Kidney epithelial cell (primary cell): ENCODE measurements at places on chromosomes 7 and 10.

GRCh38 chr10:75401569-75402485, at the start of gene ZNF503:
Gene ZNF503, minus strand, starts transcription at chr10:75401764. Its CDS starts 345 bp downstream, at chr10:75401419.
- peak; percentile 83 for DNase-seq

DNA sequence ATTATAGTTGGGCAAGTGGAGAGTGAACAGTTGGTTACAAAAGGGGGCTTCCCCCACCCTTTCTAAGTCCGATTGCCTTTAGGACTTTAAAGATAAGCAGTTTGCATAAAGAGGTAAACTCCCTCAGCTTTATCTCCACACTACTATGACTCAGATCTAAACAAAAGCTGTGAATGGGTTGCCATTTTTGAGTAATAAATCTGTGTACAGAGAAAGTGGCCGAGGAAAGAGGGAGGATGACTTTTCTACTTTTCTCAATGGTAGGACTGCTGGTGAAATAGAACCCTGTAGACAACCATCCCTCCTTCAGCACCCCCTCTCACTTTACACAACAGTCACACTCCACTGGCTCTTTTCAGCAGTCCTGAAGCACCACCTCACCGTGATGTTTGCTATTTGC, 71.2 kb downstream of the DNMBP start:
- no peak for DNase-seq

DNA sequence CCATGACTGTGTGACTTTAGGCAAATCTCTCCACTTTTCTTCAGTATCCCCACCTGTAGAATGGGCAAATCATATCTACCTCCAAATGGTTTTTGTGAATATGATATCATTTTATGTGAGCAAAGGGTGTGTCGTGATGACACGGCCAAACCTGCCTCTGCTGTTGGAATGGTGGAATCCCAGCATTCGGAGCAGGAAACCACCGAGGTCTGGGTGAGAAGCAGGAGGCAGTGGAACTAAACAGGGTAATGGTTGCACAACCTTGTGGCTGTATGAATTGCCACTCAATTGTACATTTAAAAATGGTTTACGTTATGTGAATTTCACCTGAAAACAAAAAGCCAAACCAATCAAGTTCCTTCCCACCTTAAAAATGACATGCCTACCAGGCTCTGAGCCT, 131.4 kb upstream of the ZMIZ1 start:
- DNase-seq, result no peak

DNA sequence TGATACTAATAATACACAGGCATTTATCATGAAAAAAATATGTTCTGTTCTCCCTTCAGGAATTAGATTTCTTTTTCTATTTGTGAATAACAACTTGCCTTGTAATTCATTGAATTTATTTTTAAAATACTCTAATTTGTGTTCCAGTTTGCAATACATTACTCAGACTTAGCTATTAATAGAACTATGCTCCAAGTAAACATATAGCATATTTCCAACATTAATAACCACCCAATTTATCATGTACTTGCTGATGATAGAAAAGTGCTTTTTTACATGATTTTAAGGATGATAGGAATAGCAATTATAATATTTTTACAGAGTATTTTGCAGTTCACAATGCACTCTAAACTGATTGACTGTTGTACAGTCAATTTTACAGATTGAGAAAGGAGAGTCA, 338.8 kb upstream of the SEMA3D start:
- no peak for DNase-seq

GRCh38 chr7:33422825-33423645, 293.7 kb downstream of the BBS9 start:
- DNase-seq, result no peak

GRCh38 chr10:111774486-111774885, 409.1 kb downstream of the GPAM start:
- DNase-seq, result no peak

DNA sequence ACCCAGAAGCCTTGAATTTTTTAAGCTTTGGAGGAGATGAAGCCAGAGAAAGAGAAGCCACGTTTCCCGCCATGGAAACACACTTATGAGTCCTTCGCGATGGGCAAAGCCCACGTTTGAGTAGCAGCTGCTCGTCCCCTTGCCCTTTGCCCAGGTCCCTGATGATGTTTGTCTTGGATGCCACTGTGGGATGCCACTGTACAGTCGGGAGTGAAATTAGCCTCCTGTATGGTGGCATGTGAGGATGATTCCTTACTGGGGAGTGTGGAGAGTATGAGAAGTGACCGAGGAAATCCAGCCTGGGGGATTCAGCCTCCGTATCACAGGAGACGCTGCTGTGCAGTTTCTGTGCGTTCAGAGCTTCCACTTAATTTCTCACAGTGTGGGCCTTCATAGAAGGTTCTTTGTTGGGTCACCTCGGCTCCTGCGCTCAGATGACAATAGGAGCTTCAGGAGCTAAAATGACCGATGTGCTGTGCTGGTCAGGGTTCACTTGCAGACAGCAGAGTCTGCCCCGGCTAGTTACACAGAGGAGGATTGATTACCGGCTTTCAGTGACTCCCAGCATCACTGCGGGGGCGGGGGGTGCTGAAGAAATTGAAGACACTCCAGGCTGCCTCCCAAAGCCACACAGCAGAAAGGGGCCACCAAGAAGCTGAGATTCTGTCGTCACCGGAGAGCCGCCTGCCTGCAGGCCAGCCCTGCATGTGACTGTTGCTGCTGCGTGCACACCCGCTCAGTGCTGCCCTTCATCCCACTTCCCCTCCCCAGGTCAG, 122.1 kb upstream of the SFMBT2 start:
- no peak for DNase-seq

- DNase-seq, result no peak
Observed at GRCh38 chr10:36224431-36224985, 582.4 kb upstream of the FZD8 start.

DNA sequence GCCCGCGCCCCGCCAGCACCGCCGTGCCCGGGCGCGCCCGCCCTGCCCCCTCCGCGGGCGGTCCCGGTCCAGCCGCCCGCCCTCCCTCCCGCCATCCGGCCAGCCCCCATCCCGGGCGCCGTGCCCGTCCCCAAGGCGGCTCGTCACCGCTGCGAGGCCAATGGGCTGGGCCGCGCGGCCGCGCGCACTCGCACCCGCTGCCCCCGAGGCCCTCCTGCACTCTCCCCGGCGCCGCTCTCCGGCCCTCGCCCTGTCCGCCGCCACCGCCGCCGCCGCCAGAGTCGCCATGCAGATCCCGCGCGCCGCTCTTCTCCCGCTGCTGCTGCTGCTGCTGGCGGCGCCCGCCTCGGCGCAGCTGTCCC, at the start of gene HTRA1:
Gene HTRA1, plus strand, starts transcription at position 187 of the 362 bp plus-strand sequence. Its CDS starts 100 bp downstream, at position 287.
- DNase-seq, result no peak

- no peak for DNase-seq
Observed at GRCh38 chr10:68301790-68302502, 29.9 kb upstream of the HNRNPH3 start.

GRCh38 chr10:93903051-93903450, 9.3 kb downstream of the SLC35G1 start:
- no peak for DNase-seq

DNA sequence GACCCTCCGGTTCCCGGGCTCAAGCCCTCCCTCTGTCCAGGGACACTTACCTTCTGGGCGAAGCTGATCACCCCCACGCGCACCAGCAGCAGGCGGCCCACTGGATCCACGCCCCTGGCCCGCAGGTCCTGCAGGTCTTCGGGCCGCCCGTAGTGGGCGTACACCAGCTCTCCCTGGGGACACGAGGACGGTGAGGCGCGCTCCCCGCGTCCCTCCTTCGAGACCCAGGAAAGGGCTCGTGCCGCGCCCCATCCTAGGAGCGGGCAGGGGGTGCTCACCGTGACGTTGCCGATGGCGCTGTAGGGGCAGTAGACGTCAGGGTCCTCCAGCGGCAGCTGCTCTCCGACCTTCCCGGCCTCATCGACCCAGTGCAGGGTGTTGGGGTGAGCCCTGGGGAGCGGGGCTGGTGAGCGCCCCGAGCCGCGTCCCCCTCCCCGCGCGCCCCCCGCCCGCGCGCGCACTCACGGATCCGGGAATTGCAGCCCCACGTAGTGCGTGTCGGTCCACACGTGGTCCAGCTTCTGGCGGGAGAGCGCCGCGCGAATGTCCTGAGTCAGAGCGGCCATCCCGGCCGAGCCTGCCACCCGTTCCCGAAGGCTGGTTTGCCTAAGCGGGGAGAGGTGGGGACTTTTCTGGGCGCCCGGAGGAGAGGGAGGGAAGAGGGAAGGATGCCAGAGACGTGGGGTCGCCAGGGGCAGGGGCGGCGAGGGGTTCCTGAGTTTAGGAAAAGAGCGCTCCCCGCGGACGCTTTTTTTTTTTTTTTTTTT, 8.2 kb downstream of the TFR2 start:
- no peak for DNase-seq

GRCh38 chr10:33950206-33950605, 615.7 kb upstream of the NRP1 start:
- no peak for DNase-seq

GRCh38 chr7:102842284-102842683, 70.5 kb upstream of the LRRC17 start:
- DNase-seq, result no peak

DNA sequence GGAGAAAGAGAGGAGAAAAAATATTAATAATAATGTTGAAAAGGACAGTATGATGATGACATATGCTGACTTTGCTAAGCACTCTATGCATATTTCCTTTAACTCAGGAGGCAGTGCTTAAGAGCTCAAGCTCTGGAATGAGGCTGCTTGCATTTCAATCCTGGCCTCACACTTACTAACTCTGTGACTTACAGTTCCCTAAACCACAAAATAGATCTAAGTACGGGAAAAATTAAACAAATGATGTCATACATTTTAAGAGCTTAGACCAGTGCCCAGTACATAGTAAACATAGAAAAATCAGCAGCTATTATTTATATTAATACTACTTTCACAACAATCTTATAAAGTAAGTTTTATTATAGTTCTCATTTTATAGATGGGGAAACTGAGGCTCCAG, 61.3 kb downstream of the GFRA1 start:
- peak; percentile 42 for DNase-seq

- no peak for DNase-seq
Observed at GRCh38 chr7:130909161-130909836, 175.3 kb upstream of the KLF14 start.

DNA sequence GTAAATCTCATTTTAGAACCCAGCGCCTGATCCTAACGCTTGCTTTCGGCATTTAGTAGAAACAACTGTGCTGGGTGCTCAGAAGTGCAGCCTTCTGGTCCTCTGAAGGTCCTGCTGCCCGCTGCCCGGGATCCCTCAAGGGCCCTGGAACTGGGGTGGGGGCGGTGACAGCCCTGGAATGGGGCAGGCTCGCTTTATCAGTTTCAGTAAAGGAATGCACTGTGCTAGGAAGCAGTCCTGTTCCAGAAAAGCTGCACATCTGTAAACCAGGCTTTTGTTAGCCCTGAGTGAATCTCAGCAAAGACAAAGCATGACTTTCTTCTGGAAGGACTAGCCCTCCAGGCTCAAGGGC, 254.6 kb downstream of the TNS3 start:
- no peak for DNase-seq

GRCh38 chr7:50507898-50508470, 57.2 kb downstream of the DDC start:
- DNase-seq, result no peak

- no peak for DNase-seq
Observed at GRCh38 chr10:95963202-95963990, 55.6 kb downstream of the CC2D2B start.

DNA sequence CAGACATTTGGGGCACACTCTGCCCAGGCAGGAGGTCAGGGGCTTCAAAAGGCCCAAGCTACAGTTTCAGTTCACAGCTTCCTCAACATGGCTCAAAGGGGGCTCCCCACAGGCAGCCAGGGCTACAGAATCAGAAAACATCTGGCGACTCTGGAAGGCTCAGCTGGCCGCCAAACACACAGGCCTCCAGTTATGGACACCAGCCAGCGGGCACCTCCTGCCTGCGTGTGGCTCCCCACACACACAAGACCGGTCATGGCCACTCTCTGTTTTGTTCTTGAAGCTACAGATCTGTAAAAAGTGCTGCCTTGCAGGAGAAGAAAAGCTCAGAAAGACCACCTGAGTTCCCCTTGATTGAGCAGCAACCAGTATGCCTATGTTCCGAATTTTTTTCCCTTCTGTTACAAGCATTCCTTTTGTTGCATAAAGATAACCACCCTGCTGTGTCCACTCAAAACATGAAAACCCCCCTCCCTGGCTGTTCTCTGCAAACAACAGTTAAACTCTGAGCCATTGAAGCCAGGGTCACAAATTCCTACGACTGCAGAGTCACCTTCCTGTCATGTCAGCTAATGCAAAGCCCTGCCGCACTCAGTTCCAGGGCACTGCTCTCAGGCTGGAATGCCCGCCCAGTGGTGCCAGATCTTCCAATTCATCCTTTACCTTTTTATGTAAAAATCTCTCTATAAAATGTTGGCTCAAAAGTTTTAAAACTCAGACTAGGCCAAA, 33.6 kb downstream of the VSTM4 start:
- DNase-seq, result no peak

DNA sequence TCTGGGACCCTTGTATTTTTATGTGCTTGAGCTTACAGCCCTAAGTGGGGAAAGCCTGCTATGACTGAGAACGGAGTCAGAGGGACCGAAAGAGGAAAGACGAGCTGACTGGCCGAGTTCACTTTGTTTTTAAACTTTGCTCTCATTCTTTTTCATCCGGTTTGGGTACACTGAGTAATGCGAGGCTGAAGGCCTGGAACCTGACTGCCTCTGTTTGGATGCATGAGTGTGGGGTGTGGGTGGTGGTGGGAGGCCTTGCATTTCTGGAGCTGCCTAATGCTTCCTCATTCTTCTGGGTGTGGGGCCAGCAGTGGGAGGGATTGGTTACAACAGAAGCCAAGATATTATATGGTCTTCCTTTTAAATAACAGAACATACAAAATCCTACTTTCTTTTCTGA, 155.5 kb downstream of the BUB3 start:
- no peak for DNase-seq

GRCh38 chr10:33796680-33797079, 462.2 kb upstream of the NRP1 start:
- DNase-seq, result no peak

DNA sequence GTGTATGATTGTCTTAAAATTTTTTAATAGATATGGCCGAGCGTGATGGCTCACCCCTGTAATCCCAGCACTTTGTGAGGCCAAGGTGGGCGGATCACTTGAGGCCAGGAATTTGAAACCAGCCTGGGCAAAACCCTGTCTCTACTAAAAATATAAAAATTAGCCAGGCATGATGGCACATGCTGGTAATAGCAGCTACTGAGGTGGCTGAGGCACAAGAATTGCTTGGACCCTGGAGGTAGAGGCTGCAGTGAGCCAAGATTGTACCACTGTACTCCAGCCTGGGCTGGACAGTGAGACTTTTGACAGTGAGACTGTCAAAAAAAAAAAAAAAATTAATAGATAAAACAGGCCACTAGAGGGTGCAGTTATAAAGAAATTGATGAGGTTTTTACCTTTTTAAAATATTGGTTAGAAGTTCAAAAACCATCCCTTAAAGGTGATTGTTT, 20.5 kb downstream of the NOM1 start:
- no peak for DNase-seq

GRCh38 chr10:118045837-118046394, 825 bp downstream of the RAB11FIP2 start:
- no peak for DNase-seq
